Hematopoietic multipotent progenitor cell treated with erythropoietin and hydrocortisone succinate and interleukin-3 and kit ligand, for 8 days (in vitro differentiated cells): ENCODE measurements at places on chromosomes 11 and 22.

- DNase-seq, result no peak
These were observed 7.3 kb upstream of the C11orf86 start for GRCh38 chr11:66967670-66968425.

GRCh38 chr11:21040630-21041029 lies 371.2 kb downstream of the NELL1 start:
- DNase-seq, result no peak

GRCh38 chr11:57792060-57792541 lies 30.5 kb downstream of the CTNND1 start:
- peak; percentile 82 for DNase-seq

- no peak for DNase-seq
These were observed 48.8 kb downstream of the NAT10 start for GRCh38 chr11:34154059-34154875.

- no peak for DNase-seq
These were observed 252.9 kb downstream of the ETS1 start for GRCh38 chr11:128334311-128335044.
